Hippocampal formation (tissue), 2 donors: ENCODE measurements at places on chromosomes 16 and 17.

DNA sequence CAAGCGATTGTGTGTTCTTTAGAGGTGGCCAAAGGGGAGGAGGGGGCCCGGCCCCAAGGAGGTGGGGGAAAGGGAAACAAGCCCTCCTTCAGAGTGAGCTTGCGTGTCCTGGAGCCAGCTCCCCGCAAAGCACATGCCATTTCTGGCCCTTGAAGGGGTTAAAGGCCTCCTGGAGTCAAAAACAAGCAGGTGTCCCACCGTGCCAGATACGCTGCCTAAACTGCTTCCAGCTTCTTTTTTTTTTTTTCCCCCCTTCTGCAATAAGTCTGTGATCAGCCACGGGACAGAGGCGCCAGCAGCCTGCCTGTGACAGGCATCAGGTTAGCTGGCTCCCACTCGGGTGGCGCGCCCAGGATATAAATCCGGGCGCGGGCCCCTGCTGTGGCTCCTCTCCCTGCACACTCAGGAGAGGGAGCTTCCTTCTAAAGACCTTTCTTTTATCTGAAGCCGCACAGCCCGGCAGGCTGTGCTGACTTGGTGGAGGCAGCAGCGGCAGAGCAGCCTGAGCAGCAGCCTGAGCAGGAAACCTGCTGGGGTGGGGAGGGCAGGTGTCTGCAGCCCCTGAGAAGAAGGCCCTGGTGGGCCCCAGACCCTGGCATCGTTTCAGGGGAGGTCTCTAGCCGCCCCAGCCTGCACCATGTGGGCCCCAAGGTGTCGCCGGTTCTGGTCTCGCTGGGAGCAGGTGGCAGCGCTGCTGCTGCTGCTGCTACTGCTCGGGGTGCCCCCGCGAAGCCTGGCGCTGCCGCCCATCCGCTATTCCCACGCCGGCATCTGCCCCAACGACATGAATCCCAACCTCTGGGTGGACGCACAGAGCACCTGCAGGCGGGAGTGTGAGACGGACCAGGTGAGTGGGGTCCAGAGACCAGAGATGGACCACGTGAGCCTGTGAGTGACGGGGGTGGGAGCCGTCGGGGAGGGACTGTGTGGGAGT lies at the start of gene WFIKKN2:
WFIKKN2 (plus strand) TSS at position 286 of the 934 bp plus-strand sequence; CDS start at position 638, 352 bp downstream.
- DNase-seq, result no peak

- no peak for DNase-seq
Observed at GRCh38 chr16:13098536-13098935, 197.1 kb downstream of the SHISA9 start.

GRCh38 chr16:53915452-53916160 lies 211.7 kb downstream of the FTO start:
- no peak for DNase-seq

- DNase-seq, result no peak
Observed at GRCh38 chr17:79029327-79030009, 5.5 kb downstream of the C1QTNF1 start.

- no peak for DNase-seq
Observed at GRCh38 chr17:48631693-48632578, 5.8 kb upstream of the HOXB9 start.

DNA sequence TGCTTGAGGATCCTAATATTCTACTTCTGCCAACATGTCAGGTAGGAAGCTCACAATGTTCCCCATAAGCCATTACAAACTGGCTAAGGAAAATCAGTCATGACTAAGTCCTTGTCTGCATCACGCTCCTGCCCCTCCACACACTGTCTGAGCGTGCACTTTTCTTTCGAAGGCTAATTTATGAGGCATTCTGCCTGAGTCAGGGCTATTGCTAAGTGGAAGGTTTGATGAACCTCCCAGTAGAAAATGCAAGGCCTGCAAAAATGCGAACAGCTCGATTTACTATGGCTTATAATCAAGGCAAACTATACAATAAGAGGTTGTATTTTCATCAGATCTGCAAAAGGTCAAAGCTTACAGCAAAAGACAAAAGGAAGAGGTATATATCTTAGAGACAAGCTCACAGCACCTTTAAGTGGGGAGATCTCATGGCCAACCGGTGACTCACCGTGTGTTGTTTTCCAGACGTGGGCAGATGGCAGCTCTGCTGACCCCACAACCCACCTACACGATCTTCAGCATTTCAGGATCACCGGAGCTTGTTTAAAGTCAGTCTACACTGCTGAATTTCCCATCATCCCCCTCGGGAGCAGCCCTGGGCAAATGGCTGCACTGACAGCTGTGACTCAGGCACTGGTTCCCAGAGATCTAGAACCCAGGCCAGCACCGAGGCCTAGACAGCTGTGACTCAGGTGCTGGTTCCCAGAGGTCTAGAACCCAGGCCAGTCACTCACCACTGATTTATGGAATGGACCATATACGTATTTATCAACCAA lies 26.1 kb downstream of the MEAK7 start:
- DNase-seq, result no peak

DNA sequence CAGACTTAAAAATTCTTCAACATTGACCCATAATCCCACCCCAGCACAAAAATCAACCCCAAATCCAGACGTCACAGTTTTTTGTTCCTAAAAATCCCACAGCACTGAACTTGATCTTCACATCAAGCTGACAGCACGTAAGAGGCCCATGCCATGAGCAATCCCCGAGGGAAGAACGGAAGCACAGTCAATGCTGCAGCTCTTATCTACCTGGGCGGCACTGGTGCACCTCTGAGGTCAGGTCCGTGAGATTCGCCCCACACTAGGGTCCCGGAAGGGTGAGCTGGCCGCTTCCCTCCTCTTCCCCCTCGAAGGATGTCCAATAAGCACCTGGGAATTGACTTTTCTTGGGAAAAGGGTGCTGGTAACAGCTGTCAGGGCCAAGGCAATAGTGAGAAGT lies 11.3 kb upstream of the ITGAE start:
- DNase-seq, result no peak

DNA sequence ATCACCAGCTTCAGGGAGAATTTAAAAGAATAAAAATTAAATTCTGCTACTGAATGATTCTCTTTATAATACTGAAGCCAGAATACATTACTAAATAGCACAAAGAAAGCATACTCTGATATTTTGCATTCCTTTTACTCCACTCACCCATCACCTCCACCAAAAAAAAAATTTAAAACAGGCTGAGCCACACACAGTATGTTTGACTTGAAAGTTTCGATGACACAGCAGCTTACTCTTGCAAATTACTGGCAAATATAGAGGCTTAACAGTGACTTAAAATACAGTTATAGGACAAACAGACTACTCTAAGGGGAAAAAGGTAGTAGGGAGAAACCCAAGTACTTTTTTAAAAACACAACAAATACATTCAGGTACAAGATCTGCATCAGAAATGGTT lies 39.2 kb downstream of the GPATCH8 start:
- no peak for DNase-seq

GRCh38 chr16:25066426-25066746 lies 45.2 kb upstream of the LCMT1 start:
- no peak for DNase-seq

GRCh38 chr16:51710905-51711563 lies 560.0 kb upstream of the SALL1 start:
- DNase-seq, result no peak

GRCh38 chr16:87638736-87639135 lies 36.4 kb downstream of the JPH3 start:
- DNase-seq, result no peak

DNA sequence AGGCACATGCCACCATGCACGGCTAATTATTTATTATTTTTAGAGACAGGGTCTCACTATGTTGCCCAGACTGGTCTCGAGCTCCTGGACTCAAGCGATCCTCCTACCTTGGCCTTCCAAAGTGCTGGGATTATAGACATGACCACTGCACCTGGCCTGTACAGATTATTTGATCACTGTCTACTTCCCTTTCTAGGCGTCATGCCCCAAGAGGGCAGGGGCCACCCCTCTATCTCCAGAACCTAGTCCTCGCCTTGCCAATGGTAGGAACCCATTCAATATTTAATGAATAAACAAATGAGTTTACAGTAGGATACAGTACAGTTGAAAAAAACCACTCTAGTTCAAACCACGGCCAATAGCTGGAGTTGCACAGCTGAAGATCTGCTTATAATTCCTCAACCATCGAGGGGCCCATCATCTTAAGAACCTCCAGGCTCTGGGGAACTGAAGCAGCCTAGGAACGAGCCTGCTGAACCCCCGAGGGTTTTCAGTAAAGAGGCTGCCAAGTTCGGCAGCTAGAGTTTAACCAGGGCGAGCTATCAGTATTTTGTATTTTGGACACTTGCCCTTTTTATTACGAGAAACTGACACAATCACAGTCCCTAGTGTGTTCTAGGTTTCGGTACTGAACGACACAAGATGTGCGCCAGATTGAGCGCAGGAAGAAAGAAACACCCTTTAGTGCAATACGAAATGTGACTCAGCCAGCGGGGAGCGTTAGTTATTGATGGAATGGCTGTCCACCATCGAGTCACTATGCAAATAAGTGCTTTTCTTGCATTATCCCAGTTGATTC lies 14.6 kb downstream of the ADCY9 start:
- DNase-seq, result no peak
